ENCODE measurements at places on chromosomes 11 and 22.

GRCh38 chr11:73372375-73372993 lies 3.7 kb upstream of the RELT start:
- no peak for DNase-seq

- DNase-seq = peak; percentile 69
Observed at GRCh38 chr22:24189249-24190158, 8.2 kb downstream of the SUSD2 start.

DNA sequence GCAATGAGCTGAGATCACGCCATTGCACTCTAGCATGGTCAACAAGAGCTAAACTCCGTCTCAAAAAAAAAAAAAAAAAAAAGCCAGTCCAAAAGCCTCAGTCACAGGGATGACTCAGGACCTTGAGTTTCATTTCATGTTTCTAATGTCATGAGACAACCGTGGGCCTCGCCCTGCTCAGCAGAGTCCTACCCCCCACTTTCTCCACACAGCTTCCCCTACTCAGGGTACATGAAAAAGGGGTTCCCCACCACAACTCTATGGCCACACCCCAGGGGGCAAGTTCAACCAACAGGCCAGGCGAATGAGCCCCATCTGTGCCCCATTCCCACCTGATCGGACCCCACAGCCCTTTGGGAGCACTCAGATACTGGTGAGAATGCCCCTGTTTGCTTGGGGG lies 24.3 kb upstream of the ADA2 start:
- DNase-seq = no peak

GRCh38 chr11:68498321-68498720 lies 37.8 kb downstream of the PPP6R3 start:
- no peak for DNase-seq

GRCh38 chr11:116913000-116913399 lies 75.6 kb upstream of the APOA1 start:
- DNase-seq = no peak

DNA sequence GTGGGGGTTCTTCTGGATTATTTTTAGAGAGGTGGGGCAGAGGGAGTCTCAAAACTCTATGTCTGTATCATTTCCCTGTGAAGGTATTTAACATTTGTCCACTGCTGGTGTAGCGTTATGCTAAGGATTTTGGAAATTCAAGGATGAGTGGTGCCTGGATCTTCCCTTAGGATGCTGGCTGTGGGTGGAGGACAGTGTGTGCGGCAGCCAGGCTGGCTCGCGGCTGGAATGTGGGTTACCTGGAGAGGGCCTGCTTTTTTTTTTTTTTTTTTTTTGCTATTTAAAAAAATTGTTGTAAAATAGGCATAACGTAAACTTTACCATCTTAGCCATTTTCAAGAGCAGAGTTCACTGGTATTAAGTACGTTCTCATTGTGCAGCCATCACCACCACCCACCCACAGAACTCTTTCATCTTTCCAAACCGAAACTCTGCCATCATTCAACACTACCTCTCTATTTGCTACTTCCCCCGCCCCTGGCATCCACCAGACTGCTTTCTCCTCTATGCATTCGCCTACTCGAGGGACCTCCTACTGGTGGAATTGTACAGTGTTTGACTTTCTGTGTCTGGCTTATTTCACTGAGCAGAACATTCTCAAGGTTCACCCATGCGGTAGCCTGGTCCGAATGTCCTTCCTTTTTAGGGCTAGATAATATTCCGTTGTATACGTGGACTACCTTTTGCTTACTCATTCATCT lies 67.1 kb downstream of the PARVB start:
- DNase-seq = no peak

DNA sequence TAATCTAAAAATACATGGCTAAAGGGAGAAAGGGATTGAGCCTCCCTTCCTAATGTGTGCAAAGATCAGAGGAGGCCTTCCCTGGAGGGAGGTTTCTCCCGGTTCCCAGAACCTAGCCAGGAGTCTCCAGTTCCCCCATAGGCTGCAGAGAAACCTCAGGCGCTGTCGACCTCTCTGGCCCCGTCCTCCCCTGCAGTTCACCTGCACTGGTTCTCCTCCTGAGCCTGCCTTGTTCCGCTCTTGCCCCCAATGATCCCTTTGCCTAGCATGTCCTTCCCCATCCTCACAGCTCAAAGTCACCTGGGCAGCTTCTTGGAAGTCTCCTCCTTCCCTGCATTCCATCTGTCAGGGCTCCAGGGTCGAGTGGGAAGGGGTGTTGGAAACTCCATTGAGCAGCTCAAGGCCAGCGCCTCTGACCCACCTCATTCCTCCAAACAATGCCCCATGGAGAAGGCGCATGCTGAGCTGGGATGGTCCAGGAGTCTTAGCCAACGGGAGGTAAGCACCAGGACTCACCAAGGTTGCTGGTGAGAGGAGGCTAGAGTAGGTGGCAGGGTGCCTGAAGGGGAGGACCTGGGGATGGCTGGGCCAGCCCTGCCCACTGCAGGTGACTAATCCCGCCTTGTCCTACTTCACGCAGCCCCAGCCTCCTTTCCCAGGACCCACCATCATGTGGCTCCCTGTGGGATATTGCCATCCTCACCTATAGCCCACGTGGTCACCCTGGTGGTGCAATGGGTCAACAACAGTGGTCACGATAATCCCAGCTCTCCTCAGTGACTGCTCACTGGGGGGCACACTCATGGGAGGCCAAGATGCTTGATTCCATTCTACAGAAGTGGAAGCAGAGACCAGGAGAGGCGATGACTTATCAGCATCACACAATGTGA lies 15.4 kb downstream of the RSPH14 start:
- DNase-seq = no peak
